IPS DF 19.7 (cell line): ENCODE measurements at places on chromosomes 5 and 9.

DNA sequence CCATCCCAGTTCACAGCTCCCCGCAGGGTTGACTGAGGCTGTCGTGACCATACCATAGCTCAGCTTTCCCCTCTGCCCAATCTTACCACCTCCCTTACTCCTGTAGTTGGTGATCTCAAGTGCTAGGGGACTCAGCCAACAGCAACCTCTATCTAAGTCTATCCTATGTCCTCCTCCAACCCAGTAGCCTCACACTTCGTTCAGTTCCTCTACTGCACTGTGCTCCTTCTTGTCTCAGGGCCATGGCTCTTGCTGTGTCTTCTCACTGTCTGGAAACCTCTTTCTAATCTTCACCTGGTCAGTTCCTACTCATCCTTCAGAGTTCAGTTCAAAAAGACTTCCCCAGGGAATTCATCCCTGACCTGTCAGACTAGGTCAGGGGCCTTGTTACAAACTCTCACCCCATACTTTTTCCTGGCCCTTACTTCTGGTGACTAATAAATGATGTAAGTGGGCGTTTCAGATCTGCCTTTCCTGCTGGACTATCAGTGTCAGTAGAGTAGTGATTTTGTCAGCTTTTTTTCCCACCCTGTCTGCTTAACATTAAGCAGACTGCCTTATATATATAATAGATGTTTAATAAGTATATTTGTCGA is 53.6 kb upstream of the NR3C1 start:
- no peak for DNase-seq

- no peak for DNase-seq
Observed at GRCh38 chr9:128061275-128061960, 5.7 kb downstream of the NAIF1 start.

DNA sequence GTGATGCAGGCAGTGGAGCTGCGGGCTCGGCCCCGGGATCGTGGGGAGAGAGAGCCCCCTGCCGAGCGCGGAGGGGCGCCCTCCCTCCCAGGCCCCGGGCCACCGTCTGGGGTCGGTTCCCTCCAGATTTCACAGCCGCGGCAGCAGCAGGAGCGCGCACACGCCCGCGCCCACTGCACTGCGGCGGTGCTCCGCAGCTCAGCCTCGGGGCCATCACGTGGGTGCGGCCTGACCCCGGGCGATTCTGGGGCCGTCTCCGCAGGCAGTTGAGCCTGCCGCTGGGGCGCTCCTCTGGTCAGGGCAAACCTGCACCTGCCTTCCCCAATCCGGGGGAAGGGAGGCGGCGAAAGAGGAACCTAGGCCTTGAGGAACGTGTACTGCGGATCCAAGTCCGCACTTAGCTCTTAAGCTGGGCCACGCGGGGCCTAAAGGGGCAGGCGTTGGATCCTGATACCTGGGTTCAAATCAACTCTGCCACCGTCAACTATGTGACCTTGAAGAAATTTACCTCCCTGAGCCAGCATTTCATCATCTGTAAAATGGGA is 9.4 kb upstream of the DELE1 start:
- DNase-seq: peak; percentile 28

- no peak for DNase-seq
Observed at GRCh38 chr5:39373791-39374190, 9.5 kb upstream of the C9 start.

- no peak for DNase-seq
Observed at GRCh38 chr5:67516948-67517565, 320.5 kb upstream of the CD180 start.

- no peak for DNase-seq
Observed at GRCh38 chr9:124964604-124965003, 23.7 kb upstream of the GOLGA1 start.

DNA sequence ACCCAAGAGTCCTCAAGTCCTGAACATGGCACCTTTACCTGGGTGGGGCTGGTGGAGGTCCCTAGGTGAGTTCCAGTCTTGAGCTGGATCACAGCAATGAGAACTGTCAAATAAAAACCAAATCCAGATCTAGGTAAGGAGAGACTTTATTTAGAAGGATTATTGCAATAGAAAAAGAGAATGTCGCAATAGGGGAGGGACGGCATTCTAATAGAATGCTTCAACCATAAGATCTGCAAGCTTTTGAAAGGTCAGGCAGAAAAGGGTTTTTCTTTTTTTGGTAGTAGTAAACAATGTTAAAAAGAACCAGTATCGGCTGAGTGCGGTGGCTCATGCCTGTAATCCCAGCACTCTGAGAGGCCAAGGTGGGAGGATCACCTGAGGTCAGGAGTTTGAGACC is 5.2 kb upstream of the GCNT1 start:
- no peak for DNase-seq

DNA sequence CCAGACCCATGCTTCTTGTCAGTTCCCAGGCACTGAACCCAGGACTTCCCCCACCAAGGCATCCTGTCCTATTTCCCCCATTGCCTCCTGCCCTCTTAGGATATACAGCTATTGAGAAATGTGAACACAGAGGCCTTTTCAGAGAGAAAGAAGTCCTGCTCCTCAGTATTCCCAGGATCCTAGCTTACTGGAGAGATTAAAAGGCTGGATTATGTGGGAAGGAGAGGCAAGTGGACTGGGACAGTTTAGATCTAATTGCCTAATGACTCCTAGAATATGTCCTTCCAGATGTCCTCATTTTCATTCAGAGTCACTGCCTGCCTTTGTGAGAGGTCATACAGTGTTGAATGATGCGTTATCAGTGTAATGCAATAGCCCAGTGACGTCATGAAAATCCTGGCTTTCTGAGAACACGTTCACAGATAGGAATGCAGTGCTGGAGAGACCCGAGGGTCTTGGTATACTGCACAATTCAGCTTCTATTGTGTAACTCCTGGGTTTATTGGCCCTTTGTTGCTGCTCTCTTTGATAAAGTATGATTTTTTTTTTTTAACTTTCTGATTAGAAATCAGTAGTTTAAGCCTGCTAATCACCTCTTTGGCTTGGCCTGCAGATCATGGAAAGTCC is 26.2 kb downstream of the WWC1 start:
- DNase-seq: no peak

- no peak for DNase-seq
Observed at GRCh38 chr9:86486891-86487837, 133.0 kb upstream of the TUT7 start.

GRCh38 chr9:92738661-92739081 is 26.0 kb downstream of the BICD2 start:
- DNase-seq: no peak

DNA sequence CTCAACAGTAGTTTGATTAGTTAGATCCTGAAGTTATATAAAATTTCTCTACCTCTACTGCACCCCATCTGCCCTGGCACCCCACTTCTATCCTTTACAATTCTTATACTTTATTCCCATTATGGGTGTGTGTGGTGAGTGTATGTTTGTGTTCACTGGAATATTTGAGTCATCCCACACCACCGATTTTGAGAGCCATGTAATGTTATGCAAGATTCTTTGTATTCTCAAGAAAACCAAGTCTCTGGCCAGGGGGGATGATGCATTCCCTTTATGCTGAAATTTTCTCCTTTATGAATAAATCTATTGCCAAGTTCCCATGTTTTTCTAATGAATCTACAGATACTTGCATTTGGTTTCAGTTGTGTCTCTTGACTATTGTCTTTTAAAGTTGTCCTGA is 266.8 kb downstream of the ARHGEF28 start:
- DNase-seq: no peak

DNA sequence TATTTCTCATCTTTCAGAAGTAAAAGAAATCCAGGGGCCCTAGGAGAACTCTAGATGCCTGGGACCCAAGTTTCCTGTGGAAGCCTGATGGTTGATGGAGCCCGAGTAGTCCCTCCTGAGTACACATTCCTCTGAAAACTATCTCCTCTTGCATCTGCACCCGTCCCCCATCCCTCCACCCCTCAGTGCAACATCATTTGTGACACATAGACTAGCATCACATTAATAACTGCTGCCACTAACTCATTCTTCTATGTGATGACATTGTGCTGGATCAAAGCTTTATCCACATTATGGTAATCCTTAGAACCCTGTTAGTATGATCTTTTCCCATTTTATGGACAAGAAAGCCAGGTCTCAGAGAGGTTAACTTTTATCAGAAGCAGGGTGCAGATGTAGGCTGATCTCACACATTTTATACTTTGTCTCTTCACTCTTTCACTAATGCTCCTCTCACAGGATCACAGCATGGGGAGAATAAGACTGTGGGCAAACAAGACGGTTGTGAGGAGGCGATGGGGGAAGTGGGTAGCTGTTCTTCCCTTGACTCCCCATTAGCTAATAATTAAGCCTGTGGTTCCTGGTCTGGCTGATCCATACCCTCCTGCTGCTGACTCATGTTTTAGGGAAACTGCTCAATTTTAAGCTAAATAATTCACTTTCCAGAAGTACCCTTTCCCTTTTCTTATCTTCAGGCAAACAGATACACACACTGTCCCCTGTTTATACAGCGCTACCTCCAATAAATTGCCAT is 3.9 kb upstream of the HK3 start:
- DNase-seq: no peak

DNA sequence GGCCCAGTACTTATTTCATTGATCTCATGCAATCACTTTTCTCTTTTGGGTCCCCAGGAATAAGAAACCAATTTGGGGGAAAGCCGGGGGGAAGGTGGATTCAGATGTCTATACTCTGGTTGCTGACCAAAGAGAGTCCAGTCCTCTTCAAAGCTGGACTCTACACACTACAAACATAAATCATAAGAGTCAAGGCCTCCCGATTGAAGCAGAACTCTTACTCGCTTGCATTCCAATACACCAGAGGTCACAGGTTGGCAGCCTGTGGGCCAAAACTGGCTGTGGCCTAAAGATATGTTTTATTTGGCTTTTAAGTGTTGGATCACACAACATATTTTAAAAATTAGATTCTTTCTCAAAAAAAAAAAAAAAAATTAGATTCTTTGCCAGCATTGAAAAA is 311.4 kb upstream of the MSX2 start:
- no peak for DNase-seq

GRCh38 chr5:129046151-129046550 is 48.4 kb upstream of the ISOC1 start:
- no peak for DNase-seq
